ENCODE measurements at places on chromosomes 12 and 14. TPM values are rescaled to one million over a fixed set of nuclear protein-coding genes. Genes with fewer than 3 reads are reported as not detected.

DNA sequence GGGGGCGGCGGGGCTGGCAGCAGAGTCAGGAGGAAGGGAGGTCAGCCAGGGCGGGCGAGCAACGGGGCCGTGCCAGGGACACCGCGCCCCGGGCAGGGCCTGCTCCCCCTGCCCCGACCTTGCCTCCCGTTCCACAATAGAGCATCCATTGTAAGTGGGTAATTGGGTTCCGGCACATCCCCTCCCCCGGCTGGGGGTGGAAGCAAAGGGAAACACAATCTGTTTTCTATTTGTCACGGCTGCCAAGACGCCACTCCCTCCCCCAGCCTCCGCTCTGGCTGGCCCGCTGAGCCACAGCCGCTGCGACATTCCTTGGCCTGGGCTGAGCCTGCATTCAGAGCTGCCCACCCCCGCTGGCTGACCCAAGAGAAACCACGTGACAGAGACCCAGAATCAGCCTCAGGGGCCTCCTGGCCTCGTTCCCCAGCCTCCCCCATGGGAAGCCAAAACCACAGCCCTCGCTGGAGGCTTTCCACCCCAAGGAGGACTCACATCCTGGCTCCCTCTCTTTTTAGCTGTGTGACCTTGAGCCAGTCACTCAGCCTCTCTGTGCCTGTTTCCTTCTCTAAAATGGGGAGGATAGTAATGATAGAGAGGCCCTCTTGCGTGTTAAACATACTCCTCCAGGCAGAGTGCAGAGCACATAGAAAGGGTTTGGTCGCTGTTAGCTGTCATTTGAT is 117.6 kb downstream of the SCARB1 start:
- DNase-seq = peak; percentile 86

DNA sequence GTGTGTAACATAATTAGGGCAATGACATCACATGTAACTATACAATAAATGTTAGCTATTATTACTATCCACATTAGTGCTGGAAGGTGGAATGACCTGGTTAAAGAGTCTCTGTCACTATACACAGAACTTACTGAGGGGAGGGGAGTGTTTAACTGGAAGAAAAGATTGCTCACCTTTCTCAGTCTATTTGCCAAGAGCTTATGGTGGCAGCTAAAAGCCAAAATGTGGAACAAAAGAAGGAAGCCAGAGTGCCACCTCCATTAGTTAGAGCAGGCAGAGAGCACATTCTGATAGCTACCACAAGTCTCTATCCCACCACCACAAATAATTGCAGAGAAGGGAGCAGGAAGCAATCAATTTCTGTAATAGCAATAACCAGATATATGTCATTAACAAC is 124.4 kb downstream of the MED13L start:
- DNase-seq = no peak

Gene ANO6
- 51.4 TPM for total RNA-seq

DNA sequence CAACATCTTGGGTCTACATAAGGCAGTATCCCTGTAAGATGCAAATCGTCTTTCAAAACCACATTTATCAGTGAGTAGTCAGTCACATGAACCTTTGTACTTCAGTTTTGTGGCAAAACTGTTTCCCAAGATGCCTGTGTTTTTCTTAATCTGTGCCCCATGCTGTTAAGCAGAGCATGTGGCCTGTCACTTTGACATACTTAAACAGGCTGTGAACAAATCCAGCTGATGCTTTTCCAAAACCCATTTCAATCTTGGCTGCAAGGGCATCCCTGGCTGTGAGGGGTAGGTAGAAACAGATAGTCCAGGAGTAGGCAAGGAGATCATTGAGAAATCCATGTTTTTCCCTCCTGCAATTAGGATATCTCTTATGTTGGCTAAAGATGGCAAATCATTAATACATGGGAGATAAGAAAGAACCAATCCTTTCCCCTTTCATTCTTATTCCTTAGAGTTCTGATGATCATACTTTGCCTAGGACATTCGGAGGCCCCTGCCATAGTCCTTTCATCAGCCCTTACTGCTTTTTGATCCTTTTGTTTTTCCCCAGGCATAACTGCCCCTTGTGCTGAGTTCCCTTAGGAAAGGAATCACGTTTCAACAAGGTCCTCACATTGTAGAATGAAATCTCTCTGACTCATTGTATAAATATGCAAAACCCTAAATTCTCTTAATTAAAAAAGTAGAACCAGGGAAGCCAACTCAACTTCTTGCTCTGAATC is 121.1 kb upstream of the EEA1 start:
- no peak for DNase-seq

Gene TTC9
- 9.3 TPM for total RNA-seq

- DNase-seq = peak; percentile 53
These were observed 8.1 kb upstream of the TMED10 start for GRCh38 chr14:75184492-75184891.

Gene LBHD2
- 0.78 TPM for total RNA-seq

Gene NPFF
- not detected for total RNA-seq

Gene RBMS2
- 44.7 TPM for total RNA-seq

GRCh38 chr14:49896966-49897365 is 4.1 kb downstream of the ARF6 start:
- no peak for DNase-seq

- no peak for DNase-seq
These were observed 3.7 kb downstream of the PSMB11 start for GRCh38 chr14:23045419-23046357.

DNA sequence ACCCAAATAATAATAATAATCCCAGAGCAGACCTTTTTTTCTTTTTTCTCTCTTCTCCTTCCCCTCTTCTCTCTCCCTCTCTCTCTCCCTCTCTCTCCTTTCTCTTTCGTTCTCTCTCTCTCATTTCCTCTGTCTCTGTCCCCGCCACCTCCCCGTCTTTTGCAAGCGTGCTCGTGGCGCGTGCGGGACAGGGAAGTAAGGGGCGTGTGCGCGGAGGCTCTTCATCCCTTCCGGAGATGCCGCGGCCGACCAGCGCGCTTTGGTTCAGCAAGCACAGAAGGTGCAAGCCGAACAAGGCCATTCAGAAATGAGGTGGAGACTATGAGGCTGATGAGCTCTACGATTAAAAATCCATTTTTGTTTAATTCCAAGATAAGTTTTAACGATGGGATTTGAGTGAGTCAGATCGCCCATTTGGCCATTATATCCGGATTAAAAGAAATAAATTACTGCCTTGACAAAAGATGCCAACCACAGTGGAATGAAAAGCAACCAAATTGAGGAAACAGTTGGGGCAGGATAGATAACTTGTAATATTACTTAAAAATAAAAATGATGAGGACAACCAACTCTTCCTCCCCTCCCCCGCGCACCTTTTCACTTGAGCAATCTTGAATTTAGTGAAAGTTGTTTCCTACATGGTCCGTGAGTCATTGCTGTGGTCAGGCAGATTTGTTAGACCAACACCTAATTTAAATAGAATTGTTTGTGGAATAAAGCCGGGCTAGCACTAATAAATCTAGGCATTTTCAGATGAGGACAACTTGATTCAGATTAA is 1.2 kb upstream of the AMIGO2 start:
- DNase-seq = peak; percentile 49

DNA sequence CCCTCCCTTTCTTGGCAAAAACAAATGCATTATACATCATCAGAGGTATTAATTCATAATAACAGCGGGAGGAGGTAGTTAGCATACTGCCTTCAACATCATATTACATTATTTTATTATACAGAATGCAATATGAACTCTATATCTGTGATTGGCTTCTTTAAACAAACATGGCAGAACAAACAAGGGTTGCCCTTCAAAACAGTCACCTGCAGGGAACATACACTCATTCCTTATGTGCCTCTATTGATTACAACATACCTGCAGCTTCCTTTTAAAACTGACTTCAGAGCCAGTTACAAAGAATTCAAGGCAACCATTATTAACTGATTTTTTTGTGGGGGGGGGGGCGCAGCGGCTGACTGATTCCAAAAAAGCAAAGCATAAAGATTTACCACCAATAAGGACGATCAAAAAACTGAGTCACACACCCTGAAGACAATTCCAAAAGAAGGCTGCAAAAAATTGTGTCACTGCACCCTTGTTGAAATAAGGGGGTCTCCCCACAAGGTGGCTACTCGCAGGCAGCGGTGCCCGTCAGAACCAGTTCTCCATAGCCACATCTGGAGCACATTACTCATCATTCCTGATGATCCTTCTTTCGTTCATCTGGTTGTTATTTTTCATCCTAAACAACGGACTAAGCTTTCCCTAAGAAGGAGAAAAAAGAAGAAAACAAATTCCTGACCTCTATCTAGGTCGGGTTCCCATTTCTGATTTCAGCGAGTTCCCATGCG is 51.8 kb downstream of the SMUG1 start:
- DNase-seq = no peak

DNA sequence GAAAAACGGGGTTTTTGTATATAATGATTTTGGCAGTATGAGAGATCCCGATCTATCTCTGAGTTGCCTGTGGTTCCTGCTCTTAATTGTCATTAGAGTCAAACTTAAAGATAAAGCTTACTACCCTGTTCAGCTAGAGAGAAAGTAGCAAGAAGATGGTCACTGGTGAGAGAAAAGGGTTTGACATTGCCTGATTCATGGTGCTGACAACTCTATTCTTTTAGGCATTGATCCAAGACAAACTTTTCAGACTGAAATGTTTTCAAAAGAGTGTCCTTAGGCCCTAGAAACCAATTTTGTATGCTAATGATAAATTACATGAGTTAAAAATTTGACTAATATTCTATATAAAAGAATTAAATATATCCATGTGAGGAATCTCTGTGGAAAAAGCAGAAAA is 35.1 kb downstream of the PELI2 start:
- DNase-seq = no peak

DNA sequence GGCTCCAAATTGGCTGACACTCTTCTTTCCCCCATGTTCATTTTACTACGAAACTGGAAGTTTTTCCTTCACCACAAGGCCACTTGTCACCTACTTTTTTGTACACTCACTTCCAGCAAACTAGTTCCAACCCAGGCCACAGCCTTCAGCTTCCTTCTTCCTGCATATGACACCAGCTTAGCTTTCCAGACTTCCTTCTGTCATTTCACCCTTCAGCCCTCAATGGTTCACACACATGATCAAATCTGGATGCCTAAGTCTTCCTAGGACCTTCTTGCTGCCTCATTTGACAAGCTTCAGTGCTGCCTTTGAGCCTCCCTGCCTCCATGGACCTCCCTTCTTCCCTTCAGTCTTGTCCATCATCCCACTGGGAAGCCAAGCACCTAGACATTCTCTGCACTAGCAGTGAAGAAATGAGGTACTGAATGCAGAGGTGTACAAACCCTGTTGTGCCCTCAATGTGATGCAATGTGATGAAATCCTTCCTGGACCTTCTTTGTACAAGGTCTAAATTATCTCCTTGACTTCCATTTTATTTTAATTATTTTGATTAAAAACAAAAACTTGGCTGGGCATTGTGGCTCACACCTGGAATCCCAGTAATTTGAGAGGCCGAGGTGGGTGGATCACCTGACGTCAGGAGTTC is 4.3 kb upstream of the REC8 start:
- DNase-seq = no peak

- DNase-seq = no peak
These were observed 573 bp downstream of the CKB start for GRCh38 chr14:103521951-103522563.

Gene OR10G2
- total RNA-seq = not detected

Gene ADAM21
- total RNA-seq = not detected

- no peak for DNase-seq
These were observed 98.7 kb downstream of the CAND1 start for GRCh38 chr12:67367843-67368242.

- no peak for DNase-seq
These were observed 5.8 kb downstream of the SLC22A17 start for GRCh38 chr14:23346693-23347405.

DNA sequence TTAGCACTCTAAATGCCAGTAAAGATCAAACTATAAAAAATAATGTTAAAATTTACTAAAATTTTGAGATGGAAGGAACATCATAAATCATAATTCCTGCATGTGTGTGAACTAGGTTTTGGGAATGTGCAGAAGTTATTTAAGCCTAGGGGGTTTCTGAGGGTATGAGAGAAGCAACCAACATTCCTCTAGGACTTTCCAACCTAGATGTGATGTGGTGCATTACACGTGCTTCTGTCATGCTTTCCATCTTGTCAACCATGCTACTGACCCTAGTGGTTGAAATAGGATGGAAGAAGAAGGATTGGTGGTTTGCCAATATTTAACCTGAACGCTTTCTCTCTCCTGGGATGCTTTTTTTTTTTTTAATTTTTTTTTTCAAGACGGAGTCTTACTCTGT is 209.3 kb downstream of the AEBP2 start:
- no peak for DNase-seq

- DNase-seq = no peak
These were observed 93.2 kb downstream of the BORCS5 start for GRCh38 chr12:12450043-12450471.

- no peak for DNase-seq
These were observed 44.5 kb downstream of the SLC38A1 start for GRCh38 chr12:46224386-46224785.

DNA sequence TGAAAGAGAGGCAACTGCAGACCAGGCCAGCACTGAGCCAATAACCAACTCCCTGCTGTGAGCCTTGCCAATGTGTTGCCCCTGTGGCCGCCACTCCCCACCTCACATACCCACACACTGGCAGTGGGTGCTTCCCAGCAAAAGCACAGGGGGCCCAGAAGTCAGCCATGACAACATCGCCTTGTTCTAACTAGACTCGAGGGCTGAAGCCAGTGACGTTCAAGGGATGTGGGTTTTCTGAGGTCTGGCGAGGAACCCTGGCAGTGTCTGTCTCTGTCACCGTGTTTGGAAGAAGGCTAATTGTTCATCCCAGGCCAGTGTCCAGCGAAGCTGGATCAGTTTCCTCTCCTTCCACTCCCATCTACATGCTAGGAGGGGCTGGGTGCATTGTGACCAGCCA is 311.8 kb upstream of the AMIGO2 start:
- no peak for DNase-seq

Gene OR6C76
- not detected for total RNA-seq

DNA sequence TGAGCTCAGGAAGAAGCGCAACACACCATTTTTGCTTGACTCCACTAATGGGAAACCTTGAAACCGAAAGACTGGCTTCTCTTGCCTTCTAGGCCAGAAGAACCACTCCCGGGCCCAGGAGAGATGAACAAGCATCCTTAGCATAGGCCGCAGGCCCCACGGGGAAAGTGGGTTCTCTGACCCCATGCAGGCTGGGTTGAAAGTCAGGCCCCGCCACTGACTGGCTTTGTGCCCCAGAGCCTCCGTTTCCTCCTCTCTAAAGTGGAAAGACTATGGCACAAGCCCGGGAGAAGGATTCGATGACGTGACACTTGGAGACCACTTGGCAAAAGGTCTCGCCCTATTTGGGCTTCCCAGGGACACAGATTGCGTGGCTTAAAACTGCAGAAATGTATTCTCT is 9.9 kb upstream of the FZD10 start:
- no peak for DNase-seq

Gene SLC38A4
- total RNA-seq = not detected
